ENCODE measurements at places on chromosomes 7 and 10.

DNA sequence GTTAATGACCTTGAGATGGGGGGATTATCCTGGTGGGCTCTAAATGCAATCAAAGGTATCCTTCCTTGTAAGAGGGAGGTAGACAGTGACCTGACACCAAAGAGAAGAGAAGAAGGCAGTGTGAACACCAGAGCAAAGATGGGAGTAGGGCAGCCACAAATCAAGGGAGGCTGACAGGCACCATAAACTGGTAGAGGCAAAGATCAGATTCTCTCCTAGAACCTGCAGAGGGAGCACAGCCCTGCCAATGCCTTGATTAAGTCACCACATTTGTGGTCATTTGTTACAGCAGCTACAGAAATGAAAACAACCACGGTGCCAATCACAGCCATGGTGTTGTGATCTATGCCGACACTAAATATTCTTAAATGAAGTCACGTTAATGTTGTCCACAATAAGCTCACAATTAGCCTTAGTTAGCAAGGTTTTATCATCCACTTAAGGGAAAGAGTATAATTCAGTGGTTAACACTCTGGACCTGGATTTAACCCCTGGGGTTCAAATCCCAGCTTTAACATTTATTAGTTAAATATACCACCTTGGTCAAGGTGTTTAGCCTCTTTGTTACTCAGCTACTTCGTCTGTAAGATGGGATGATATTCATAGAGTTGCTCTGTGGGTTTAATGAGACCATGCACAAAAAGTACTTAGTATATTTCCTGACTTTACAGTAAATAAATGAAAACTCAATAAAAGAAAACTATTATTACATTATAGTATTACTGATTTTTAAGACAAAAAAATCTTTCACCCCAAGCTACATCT lies 70.8 kb downstream of the SGMS1 start:
- no peak overlapping the region for H3K27ac ChIP-seq
- peak; percentile 71 for DNase-seq
- no peaks in the 10 kb centered on the region for H3K27me3 ChIP-seq
- H3K36me3 ChIP-seq: no peaks in the 10 kb centered on the region
- peaks cover 36% of the 10 kb centered on the region for H3K4me1 ChIP-seq

DNA sequence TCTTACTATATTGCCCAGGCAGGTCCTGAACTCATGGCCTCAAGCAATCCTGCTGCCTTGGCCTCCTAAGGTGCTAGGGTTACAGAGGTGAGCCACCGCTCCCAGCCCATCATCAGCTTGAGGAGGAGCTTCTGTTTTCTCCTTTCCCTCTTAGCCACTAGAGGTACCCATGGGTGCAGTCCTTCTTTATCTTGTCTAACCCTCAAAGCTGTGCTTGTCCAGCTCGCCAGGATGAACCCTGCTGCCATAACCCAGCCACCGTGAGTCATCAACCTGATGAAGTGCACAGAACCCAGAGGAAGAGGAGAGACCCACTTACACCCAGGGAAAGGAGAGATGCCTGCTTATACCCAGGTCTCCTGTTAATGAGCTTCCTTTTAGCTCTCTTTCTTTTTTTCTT lies 133.4 kb downstream of the CUL2 start:
- no peaks in the 10 kb centered on the region for H3K27me3 ChIP-seq
- no peak for DNase-seq
- no peak overlapping the region for H3K27ac ChIP-seq
- H3K4me1 ChIP-seq: no peaks in the 10 kb centered on the region

DNA sequence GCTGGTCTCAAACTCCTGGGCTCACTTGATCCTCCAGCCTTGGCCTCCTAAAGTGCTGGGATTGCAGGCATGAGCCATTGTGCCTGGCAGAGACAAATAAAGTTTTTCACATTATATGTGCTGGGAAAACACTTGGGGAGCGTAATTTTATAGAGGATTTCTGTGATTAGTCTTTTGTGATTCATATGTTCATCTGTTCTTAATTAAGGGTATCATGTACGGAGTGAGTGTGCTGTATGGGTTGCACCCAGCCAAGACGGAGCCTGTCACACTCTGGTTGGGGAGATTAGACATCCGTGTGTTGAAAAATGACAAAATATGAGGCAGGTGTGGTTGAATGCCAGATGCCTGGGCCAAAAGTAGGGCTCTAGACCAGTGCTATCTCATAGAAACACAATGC lies 10.3 kb downstream of the ADRB1 start:
- no peak overlapping the region for H3K27ac ChIP-seq
- peaks cover 36% of the 10 kb centered on the region for H3K27me3 ChIP-seq
- no peaks in the 10 kb centered on the region for H3K36me3 ChIP-seq
- H3K4me3 ChIP-seq: no peak overlapping the region
- H3K4me1 ChIP-seq: peaks cover 6% of the 10 kb centered on the region

GRCh38 chr7:89335490-89335889 lies 540.0 kb upstream of the TEX47 start:
- no peaks in the 10 kb centered on the region for H3K36me3 ChIP-seq
- H3K27me3 ChIP-seq: no peaks in the 10 kb centered on the region
- no peak overlapping the region for H3K4me3 ChIP-seq
- H3K4me1 ChIP-seq: no peaks in the 10 kb centered on the region
- no peak for DNase-seq
- no peak overlapping the region for H3K27ac ChIP-seq
